ENCODE measurements at places on chromosomes 13 and 19.
A peak's percentile ranks its signal among the peaks of the same experiment; 100 is the strongest.

GRCh38 chr19:32407004-32407992 is 1.7 kb downstream of the DPY19L3 start:
- DNase-seq, result peak; percentile 67

DNA sequence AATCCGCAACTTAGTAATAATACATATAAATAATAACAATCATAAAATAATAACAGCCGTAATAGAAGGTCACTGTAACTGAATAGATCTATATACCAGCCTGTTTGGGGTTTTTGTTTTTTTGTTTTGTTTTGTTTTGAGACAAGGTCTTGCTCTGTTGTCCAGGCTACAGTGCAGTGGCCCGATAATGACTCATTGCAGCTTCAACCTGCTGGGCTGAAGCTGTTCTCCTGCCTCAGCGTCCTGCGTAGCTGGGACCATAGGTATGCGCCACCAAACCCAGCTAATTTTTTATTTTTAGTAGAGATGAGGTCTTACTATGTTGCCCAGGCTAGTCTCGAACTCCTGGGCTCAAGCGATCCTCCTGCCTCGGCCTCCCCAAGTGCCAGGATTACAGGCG is 950 bp downstream of the IGSF23 start:
- DNase-seq, result no peak

- DNase-seq, result peak; percentile 20
Observed at GRCh38 chr19:33388725-33389420, 15.4 kb downstream of the CEBPG start.

GRCh38 chr13:38202740-38203139 is 146.9 kb upstream of the UFM1 start:
- DNase-seq, result no peak

GRCh38 chr13:31957772-31958171 is 73.8 kb upstream of the FRY start:
- no peak for DNase-seq

DNA sequence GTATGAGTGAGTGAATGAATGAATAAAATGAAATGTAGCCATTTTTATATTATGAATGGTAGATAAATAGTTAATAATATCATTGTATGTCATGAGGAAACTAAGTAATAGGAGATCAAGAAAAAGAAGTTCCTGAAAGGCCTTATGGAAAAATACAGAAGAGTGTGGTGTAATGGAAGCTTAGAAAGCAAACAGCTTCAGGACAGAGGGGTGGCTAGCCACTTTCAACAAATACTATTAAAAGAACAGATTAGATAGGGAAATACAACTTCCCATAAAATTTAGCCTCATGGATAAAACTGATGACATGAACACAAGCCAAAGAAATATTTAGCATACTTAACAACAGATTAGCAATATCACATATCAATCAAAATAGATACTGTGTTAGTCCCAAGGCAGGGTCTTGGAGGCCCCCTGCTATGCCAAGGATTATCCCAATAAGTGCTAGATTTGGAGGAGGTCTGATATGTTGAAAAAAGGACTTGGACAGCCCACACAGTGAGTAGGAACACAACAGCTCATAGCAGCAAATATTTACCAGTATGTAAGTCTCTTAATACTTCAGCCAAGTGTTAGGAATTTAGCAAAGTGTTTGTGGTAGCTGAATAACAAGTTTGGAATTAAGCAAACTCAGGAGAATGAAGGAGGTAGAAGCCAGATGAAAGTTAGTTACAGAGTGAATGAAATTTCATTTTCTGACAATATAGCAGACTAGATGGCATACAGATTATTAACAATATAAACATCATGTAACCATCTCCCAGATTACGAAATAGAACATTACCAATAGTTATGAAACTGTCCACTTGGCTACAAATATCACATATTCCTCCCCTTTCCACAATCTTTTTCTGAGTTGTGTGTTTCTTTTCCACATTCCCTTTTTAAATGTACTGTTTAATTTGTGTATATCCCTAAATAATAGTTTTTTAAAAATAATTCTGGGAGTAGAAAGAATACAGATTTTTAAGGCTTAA is 1632.0 kb downstream of the PCDH9 start:
- DNase-seq, result no peak

DNA sequence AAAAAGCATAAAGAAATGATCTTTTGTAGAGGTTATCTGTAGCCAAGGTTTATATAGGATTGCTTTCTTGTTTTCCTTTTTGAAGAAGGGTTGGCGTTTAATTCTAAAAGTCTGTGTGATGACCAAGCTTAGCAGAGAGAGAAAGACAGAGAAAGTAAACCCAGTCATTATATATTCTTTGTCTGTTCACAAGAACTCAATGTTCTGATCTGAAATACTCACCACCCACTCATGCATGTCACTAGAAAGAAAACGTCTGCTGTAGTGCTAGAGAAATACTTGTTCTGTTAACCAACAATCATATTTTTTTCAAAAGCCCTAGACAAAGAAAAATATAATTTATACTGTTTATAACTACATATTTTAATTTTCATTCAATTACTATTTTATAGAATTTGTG is 173.7 kb upstream of the SLITRK5 start:
- DNase-seq, result no peak

DNA sequence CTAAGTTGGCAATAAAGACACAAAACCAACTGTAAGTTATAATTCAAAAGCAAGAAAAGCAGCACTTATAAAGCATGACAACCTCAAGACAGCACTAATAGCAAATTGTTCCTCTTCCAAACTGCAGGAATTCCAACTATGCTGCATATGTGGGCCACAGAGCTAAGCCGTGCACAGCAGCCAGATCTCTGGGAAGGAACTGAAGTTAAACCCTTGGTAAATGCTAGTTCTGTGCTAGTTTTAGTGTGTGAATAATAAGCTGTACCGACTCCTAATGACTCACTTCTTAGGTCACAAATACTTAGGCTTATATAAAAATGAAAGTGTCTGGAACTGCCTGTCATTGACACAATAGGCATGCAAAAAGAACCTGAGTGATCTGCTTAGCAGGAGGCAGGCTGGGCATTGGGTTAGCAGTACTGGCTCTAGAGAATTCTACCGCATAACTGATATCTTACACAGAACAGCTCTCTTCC is 21.2 kb upstream of the GTF3A start:
- no peak for DNase-seq

DNA sequence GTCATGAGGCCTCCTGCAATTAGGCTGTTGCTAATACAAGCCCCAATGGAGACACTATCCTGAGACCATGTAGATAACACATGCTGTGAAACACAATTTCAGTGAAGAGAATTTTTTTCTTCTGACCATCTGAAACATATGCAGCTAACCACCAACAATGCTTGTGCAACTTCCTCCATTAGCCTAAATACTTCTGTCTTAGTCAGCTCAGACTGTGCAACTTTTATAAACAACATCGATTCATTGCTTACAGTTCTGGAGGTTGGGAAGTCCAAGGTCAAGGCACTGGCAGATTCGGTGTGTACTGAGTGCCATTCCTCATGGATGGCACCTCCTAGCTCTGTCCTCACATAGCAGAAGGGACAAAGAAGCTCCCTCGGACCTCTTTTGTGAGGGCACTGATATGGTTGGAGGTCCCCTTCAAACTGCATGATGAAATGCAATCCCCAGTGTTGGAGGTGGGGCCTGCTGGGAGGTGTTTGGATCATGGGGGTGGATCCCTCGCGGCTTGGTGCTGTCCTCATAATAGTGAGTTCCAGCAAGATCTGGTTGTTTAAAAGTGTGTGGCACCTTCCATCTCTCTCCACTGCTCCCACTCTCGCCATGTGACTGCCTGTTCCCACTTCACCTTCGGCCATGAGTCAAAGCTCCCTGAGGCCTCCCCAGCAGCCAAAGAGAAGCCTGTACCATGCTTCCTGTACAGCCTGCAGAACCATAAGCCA is 27.7 kb downstream of the STK24 start:
- no peak for DNase-seq

GRCh38 chr13:113548778-113549621 is 35.6 kb upstream of the TFDP1 start:
- no peak for DNase-seq

DNA sequence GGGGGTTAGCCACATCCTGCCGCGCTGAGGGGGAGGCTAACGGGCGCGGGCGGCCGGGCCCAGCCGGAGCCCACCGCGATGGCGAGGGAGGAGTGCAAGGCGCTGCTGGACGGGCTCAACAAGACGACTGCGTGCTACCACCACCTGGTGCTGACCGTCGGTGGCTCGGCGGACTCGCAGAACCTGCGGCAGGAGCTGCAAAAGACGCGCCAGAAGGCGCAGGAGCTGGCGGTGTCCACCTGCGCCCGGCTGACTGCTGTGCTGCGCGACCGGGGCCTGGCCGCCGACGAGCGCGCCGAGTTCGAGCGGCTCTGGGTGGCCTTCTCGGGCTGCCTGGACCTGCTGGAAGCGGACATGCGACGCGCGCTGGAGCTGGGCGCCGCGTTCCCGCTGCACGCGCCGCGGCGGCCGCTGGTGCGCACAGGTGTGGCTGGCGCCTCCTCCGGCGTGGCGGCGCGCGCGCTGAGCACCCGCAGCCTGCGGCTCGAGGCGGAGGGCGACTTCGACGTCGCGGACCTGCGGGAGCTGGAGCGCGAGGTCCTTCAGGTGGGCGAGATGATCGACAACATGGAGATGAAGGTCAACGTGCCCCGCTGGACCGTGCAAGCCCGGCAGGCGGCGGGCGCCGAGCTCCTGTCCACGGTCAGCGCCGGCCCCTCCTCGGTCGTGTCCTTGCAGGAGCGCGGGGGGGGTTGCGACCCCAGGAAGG is 692 bp downstream of the RGS9BP start:
- no peak for DNase-seq

- no peak for DNase-seq
Observed at GRCh38 chr13:104975272-104975671, 1560.2 kb downstream of the EFNB2 start.

- DNase-seq, result peak; percentile 98
Observed at GRCh38 chr19:1113030-1113985, 9.5 kb downstream of the GPX4 start.

- no peak for DNase-seq
Observed at GRCh38 chr13:108193806-108194205, 21.5 kb downstream of the LIG4 start.

GRCh38 chr13:74324338-74324737 is 190.1 kb upstream of the KLF12 start:
- DNase-seq, result no peak

- DNase-seq, result no peak
Observed at GRCh38 chr13:113378825-113379224, 14.9 kb upstream of the GRTP1 start.

DNA sequence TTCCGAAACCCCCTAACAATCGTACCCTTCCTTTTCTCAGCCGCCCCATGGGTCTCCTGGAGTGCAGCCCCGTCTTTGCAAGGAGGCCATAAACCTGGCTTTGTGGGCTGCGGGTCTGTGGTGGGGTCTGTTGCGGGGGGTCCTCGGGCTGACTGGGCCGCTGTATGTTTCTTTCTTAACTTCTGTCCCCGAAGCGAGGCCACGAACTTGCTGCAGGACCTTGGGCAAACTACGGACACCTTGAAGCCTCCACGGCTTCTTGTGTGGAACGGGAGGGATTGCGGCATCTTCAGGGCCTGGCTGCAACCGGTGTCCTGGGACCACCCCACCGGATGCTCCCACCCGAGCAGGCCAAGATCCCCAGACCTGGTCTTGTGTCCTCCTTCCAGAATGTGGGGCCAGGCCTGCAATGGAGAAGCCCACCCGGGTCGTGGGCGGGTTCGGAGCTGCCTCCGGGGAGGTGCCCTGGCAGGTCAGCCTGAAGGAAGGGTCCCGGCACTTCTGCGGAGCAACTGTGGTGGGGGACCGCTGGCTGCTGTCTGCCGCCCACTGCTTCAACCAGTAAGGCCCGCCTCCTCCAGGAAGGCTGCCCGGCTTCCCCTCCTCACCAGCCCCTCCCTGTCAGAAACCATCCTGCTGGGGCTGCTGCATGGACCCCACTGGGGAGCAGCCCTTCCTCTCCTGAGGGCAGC is 12.0 kb downstream of the TIMM13 start:
- no peak for DNase-seq

GRCh38 chr13:84296401-84296800 is 414.1 kb upstream of the SLITRK1 start:
- no peak for DNase-seq

DNA sequence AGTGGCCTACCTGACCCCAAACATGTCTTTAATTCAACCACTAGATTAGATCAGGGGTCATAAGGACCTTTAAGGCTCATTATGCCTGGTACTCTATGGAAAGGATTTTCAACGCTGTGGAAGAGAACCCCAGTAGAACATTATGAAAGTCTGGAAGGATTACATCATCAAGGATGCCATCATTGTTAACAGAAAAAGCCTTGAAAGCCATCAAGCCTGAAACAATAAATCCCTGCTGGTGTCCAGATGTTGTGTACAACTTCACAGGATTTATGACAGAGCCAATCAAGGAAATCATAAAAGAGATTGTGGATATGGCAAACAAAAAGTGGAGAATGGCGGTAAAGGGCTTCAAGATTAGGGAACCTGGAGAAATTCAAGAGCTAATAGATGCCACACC is 59.7 kb downstream of the NAA16 start:
- DNase-seq, result no peak

DNA sequence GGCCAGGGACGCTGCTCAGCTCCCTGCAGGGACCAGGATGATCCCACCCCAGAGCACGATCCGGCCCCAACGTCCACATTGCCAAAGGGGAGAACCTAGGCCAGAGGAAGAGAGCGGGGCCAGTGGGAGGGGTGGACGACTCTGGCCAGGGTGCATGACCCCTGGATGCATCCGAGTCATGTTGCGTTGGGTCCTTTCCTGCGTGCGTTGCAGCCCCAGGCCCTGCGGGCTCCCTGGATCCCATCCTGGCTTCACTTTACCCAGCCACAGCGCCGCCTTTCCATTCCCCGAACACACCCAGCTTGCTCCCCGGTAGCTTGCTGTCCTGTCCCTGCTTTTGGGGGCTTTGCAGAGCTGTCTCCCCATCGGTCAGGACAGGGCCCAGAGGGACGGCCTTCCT is 10.5 kb downstream of the PLIN4 start:
- no peak for DNase-seq

- peak; percentile 6 for DNase-seq
Observed at GRCh38 chr13:113125506-113126264, 3.1 kb downstream of the F10 start.

DNA sequence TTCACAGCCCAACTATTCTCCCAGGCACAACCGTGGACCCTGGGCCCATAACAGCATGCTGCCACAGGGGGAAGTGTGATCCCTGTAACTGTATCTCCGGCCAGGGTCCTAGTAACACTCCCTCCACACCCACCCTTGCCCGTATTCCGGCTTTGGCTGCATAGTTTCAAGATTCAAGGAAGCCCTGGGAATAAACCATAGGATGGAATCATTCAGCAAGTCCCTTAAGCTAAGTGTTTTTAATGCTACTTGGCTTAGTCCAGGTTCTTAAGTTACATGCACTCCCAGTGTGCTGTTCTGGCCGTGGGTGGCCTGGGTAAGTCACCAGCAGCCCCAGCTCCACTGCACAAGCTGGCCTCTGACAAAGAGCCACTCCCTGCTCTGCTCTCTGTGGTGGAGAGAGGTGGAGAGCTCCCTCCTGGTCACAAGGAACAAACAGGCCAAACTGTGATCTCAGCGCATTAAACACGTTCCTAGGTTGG is 532.4 kb upstream of the SGCG start:
- DNase-seq, result no peak
